ENCODE measurements at places on chromosomes 3 and 15. TPM values are rescaled to one million over a fixed set of nuclear protein-coding genes. Genes with fewer than 3 reads are reported as not detected.

DNA sequence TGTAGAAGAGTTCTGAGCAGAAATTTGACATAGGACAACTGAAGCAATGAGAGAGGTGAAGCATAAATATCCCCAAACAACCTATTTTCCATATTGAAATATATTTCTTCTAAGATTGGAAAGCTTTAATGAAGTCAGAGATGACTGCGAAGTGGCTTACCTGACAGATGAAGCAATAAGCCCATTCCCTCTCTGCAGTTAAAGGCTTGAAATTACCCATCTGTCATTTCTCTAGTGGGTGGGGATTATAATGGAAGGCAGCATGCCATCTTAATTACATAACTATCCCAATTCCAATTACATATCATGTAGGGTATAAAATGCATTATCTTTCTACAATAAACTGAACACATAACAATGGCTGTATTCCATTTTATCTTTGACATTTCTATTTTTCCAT, 1070.5 kb downstream of the SI start:
- H3K36me3 ChIP-seq, result no peaks in the 10 kb centered on the region
- no peaks in the 10 kb centered on the region for H3K27me3 ChIP-seq
- H3K27ac ChIP-seq, result no peak overlapping the region
- no peak overlapping the region for H3K4me3 ChIP-seq
- no peaks in the 10 kb centered on the region for H3K4me1 ChIP-seq
- no peak for DNase-seq

GRCh38 chr15:94004697-94005096, 226.7 kb upstream of the MCTP2 start:
- peaks cover 27% of the 10 kb centered on the region for H3K27me3 ChIP-seq
- no peak overlapping the region for H3K4me3 ChIP-seq
- no peak for DNase-seq
- H3K27ac ChIP-seq, result no peak overlapping the region
- H3K36me3 ChIP-seq, result no peaks in the 10 kb centered on the region

GRCh38 chr3:53807117-53807810, 39.0 kb downstream of the CHDH start:
- peaks cover 97% of the 10 kb centered on the region for H3K27me3 ChIP-seq
- no peak overlapping the region for H3K4me3 ChIP-seq
- DNase-seq, result no peak
- H3K36me3 ChIP-seq, result no peaks in the 10 kb centered on the region

GRCh38 chr15:77052556-77052955, 18.4 kb downstream of the TSPAN3 start:
- no peak for DNase-seq
- H3K36me3 ChIP-seq, result peaks cover 16% of the 10 kb centered on the region
- H3K27me3 ChIP-seq, result no peaks in the 10 kb centered on the region
- peaks cover 23% of the 10 kb centered on the region for H3K4me1 ChIP-seq
- H3K27ac ChIP-seq, result no peak overlapping the region
- H3K4me3 ChIP-seq, result no peak overlapping the region

DNA sequence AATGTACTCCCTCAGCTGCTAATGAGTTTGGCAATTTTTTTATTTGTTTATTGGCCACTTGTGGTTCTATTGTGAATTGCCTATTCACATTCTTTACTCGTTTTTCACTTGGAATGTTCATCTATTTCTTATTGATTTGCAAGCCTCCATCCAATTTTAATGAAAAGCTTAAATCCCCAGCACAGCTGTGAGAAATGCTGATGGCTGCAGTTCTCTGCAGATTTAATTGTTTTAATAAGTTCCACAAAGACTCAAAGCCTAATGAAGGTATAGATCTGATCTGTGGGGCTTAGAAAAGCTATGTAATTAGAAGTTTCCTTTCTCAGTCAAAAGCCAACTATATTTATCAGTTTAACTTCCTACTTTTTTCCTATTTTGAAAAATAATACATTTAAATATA, 41.5 kb downstream of the LYZL4 start:
- H3K4me3 ChIP-seq, result no peak overlapping the region
- H3K27me3 ChIP-seq, result no peaks in the 10 kb centered on the region
- no peaks in the 10 kb centered on the region for H3K36me3 ChIP-seq
- no peak overlapping the region for H3K27ac ChIP-seq

DNA sequence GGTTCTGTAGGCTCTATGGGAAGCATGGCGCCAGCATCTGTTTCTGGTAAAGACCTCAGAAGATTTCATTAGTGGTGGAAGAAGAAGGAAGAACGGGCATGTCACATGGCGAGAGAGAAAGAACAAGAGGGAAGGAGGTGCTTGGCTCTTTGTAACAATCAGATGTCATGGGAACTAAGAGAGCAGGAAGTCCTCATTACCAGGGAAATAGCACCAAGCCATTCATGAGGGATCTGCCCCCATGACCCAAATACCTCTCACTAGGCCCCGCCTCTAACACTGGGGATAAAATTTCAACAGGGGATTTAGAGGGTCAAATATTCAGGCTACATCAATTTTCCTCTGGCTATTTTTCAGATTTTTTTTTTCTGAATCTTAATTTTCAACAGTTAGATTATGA, 954.3 kb downstream of the SQOR start:
- DNase-seq, result no peak
- H3K4me1 ChIP-seq, result no peaks in the 10 kb centered on the region
- no peaks in the 10 kb centered on the region for H3K36me3 ChIP-seq
- no peak overlapping the region for H3K27ac ChIP-seq

Gene ADAMTS7
- total RNA-seq, result 1.3 TPM

Gene RPL22L1
- 60.3 TPM for total RNA-seq
